ENCODE measurements at places on chromosomes 5 and 9.

DNA sequence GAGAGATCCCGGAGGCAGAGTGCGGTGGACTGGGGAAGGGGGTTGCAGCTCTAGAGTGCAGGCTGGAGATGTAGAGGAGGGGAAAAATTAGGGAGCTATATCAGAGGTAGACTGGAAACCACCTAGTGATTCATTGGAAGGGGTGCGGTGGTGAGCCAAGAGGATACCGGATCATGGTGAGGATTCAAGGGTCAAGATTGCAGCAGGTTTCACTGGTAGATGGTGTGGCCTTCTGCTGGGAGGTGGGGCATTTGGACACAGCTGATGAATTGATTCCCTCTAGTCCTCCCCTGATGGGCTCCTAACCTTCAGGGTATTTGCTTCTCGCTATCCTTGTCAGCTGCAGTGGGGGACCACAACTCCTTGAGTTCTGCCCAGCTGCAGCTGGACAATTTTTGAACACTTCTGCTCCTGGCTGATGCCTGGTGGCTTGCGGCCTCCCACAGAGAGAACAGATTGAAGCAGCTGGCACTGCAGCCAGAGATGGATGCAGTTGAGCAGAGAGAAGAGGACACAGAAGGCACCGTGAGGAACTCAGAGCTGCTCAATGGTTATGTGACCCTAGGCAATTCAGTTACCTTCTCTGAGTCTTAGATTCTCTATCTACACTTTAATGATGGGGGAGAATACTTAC, 134.4 kb upstream of the ABCA1 start:
- no peak for DNase-seq

- no peak for DNase-seq
These were observed 136.6 kb upstream of the DAB2 start for GRCh38 chr5:39561421-39561820.

DNA sequence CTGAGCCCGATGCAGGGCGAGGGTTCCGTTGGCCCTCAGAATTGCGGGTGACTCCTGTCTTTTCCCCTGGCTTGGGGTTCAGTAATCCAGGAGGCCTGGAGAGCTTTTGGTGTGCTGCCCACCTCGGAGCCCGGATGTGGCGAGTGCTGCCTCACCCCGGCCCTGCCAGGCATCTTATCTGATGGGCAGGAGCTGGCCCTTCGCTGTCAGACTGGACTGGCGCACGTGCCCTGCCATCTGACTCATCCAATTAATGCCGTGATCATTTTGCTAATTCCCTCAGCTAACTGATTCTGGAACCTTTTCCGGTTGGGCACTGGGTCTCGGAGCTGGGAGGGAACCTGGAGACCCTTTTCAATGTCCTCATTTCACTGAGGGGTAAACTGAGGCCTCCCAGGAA, 34.6 kb downstream of the RXRA start:
- no peak for DNase-seq

DNA sequence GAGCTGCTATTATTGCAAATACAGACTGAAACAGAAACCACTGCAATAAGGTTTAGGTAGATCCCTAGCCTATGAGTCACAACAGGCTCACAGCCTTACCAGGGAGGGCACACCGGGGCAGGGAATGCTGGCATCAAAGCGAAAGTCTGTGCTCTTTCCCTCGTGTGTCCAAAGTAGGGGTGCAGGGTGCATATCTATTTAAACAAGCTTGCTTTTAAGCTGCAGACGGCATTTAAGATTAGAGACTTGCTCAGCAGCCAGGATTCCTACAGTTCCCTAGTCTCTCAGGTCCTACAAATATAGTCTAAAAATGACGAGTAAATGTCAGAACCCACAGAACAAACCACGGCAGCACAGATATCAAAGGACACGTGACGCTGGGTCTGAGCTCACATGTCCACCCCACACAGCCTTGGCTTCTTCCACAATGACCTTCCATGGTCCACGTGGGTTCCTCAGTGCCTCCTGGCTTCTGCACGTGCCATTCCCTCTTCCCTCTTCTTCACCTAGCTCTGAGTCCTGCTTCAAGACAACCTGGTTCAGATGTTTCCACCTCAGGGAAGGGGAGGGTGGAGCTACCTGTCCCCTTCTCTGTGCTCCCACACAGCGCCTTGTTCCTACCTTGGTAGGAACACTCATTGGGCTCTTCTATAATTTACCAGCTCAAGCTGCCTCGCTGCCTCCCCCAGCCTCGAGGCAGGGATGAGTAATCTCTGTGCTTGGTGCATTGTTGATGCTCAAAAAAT, 193.2 kb downstream of the MAPKAP1 start:
- no peak for DNase-seq

- no peak for DNase-seq
These were observed 44.5 kb downstream of the INSYN2B start for GRCh38 chr5:169935762-169936161.

DNA sequence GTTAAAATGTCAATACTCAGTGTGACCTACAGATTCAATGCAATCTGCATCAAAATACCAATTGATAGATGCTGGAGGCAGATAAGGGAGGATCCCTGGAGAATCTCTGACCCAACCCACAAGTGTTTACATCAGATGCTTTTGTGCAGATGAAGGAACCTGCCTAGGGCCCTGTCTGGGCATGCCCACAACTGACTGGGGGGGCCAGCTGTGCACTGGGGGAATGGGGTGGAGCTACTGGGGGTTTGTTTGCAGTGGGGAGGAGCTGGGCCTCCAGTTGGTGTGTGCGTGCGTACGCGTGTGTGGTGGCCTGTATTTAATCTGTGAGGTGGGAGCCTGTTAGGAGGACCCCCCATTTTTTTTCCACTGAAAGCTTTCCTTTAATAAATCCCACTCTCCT, 244.9 kb downstream of the TRIM36 start:
- no peak for DNase-seq

- DNase-seq: no peak
These were observed 188.8 kb downstream of the CSNK1G3 start for GRCh38 chr5:123700624-123701287.

DNA sequence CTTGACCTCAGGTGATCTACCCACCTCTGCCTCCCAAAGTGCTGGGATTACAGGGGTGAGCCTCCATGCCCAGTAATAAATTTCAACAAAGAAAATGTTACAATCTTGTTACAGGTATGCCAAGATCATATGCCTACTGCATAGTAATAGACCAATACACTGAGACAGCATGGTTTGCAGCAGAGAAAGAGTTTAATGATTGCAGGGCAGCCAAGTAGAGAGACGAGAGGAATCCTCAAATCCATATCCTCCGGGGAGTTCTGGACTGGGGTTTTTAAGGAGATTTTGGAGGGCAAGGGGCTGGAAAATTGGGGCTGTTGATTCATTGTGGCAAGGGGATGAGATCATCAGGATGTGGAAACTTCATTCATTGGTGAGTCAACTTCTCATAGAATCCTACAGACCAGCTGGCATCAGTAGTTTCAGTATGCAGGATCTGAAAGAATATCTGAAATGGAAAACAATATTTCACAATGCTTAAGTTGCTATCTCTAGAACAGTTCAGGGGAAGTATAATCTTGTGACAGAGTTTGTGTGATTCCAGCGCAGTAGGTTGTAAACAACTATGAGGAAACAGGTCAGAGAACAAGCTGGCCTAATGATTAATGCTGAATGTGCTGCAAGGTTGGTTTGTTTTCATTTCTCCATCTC, 14.8 kb upstream of the TUT7 start:
- DNase-seq: no peak

- no peak for DNase-seq
These were observed 107.0 kb downstream of the SLC24A2 start for GRCh38 chr9:19681846-19682245.

- no peak for DNase-seq
These were observed 44.2 kb upstream of the STARD4 start for GRCh38 chr5:111556501-111556900.

GRCh38 chr9:126516561-126516935, 97.2 kb upstream of the LMX1B start:
- DNase-seq: no peak

DNA sequence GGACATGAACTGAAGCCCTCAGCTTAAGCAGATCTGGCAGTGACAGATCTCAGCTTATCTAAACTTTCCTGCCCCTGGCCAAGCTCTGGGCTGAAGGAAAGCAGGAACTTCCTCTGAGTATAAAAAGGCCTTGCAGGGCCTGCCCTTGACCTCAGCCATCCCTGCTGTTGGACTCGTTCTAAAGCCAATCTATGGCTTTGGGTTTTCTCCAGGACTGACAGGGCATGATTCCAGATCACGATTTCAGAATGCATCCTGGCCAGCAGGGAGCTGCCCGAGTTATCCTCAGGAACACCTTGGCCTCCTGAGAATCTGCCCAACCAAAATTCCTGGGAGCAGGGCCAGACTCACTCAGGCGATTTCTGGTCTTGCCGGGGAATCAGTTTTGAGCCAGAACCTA, 502.7 kb downstream of the TLE4 start:
- DNase-seq: no peak

All from iPS DF 6.9 (cell line).